CD4-positive, alpha-beta T cell treated with Interleukin-21 for 1 hour (primary cell): ENCODE measurements at places on chromosomes 6 and 20.

DNA sequence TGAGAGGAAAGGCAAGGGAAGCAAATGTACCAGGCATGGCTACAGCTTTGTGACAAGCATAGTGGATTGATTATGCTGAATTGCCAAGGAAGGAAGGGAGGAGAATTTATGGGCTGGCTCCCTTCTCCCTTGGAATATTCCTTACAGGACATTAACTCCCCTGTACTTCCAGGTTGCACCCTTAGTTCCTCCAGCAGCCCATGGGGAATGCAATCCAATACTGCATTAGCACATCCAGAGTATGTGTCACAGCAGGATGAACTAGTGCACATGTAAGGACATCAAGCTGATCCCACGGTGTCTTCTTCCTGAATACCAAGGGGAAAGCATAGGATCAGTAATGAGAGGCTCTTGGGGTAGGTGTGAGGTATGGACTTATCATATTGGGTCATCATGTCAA, 390.7 kb upstream of the POU3F2 start:
- DNase-seq = no peak

DNA sequence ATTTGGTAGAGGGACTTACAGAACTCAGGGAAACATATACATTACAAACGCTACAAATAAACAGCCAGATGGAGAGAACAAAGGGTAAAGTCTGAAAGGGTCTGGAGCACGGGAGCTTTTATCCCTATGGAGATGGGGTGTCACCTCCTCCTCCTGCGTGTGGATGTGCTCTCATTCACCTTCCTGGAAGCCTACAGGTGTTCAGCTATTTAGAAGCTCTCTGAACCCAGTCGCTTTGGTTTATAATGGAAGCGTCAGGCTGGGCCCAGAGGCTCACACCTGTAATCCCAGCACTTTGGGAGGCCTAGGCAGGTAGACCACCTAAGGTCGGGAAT, 17.7 kb upstream of the ITCH start:
- no peak for DNase-seq

DNA sequence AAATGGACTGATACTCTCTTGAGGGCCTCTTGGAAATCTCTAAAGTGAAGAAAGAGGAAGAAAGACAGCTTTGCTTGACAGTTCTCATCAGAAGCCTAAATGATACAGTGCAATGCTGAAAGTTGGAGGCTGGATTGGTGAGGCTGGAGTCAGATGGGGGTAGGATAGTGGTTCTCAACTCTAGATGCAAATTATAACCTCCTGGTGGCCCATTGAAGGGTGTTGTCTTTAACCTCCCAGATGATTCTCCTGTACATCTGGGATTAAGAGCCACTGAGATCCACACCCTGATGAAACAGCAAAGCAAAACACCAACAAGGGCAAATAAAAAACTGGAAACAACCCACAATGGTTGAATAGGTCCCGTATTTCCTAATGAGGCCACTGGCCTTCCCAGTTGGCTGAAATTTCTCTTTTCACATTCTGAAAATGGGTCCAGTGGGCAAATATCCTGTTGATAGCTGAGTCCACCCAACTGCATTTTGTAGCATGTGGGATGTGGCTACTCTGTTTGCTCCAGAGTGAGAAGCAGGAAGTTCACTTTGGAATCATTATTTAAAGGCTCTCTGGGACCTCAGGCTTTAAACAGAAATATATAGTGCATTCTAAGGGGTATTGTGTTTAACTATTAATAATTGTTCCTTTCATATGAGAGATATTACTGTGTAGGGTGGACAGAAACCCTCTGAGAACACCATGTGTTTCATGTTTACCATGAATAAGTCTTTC, 208.1 kb downstream of the SOX4 start:
- no peak for DNase-seq

- DNase-seq = no peak
Measured at GRCh38 chr6:119671105-119671504, 321.5 kb upstream of the MAN1A1 start.

- DNase-seq = no peak
Measured at GRCh38 chr6:37463110-37463509, 30.1 kb downstream of the CMTR1 start.

- no peak for DNase-seq
Measured at GRCh38 chr20:43472671-43473380, 15.1 kb downstream of the SRSF6 start.

- no peak for DNase-seq
Measured at GRCh38 chr20:61930776-61931475, 134.8 kb downstream of the TAF4 start.

GRCh38 chr6:121437851-121438651, 2.6 kb downstream of the GJA1 start:
- DNase-seq = no peak

GRCh38 chr6:122953766-122954165, 42.3 kb upstream of the CLVS2 start:
- DNase-seq = no peak

DNA sequence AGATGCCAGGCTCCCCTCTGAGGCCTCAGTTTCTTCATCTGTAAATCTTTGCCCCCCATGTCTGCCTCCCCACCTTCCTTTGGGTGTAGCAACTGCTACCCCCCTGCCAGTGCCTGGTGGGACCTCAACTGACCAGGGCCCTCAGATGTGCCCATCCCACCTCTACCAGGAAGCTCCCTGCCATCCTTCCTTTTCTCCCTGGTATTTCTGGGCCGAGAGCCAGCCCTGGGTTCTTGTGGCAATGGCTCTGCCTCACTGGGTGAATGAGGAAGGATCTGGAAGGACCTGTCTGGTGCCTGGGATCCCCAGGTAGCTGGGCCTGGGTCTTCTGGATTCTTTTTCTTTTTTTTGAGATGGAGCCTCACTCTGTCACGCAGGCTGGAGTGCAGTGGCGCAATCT, 141.1 kb upstream of the RNF24 start:
- DNase-seq = no peak

GRCh38 chr6:156859686-156860085, 82.5 kb downstream of the ARID1B start:
- DNase-seq = no peak

DNA sequence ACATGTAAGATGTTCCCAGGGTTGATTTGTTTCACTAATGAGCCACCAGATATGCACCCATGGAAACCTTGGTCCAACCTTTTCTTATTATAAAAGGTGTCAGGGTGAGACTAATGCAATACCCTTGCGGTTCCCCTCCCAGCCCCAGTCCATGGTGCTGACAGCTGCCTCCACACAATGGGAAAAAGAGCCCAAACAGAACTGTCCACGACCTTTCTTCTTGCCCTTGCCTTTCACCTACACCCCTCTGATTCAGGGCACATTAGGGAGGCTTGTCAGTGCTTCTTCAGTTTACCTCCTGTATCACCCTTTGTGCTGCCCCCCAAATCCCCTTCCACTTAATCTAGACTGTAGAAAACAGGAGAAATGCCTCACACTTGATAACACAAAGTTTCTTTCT, 352.7 kb upstream of the CDH4 start:
- no peak for DNase-seq

DNA sequence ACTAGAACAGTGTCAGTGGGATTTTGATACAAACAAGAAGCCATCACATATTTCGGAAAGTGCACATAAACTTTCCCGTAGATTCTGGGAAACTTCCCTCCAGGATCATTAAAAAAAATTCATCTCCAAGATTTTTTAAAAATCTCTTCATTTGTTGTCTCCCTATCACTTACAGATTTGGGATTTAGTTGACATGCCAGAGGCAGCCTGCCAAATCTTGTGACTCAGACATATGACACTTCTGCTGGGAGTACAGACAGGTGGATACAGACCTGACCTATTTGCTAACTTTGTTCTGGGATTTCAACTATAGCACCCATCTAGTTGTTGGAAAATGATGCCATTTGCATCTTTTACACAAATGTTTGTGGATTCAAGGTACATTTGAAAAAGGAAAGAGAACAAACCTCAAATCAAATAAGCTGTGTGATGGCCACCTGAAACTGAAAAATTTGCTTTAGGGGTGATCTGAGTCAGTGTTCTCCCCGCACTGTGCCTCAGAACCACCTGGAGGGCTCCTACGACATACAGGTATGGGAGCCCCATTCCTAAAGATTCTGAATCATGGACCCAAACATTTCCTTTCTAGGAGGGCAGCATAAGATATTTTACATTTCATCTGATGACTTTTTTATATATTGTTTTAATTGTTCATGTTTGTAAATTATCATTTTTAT, 21.9 kb upstream of the CD2AP start:
- no peak for DNase-seq

- DNase-seq = no peak
Measured at GRCh38 chr20:37994512-37994911, 38.7 kb downstream of the TTI1 start.

GRCh38 chr6:61809004-61809595, 476.9 kb downstream of the KHDRBS2 start:
- no peak for DNase-seq

DNA sequence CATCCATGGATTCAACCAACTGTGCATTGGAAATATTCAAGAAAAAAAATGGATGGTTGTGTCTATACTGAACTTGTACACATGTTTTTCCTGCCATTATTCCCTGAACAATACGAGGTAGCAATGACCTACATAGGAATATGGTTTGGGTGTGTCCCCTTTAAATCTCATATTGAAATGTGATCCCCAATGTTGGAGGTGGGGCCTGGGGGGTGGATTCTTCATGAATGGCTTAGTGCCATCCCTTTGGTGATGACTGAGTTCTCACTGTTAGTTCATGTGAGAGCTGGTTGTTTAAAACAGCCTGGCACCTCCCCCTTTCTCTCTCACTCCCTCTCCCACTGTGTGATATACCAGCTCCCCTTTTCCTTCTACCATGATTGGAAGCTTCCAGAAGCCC, 139.8 kb upstream of the BACH2 start:
- no peak for DNase-seq

DNA sequence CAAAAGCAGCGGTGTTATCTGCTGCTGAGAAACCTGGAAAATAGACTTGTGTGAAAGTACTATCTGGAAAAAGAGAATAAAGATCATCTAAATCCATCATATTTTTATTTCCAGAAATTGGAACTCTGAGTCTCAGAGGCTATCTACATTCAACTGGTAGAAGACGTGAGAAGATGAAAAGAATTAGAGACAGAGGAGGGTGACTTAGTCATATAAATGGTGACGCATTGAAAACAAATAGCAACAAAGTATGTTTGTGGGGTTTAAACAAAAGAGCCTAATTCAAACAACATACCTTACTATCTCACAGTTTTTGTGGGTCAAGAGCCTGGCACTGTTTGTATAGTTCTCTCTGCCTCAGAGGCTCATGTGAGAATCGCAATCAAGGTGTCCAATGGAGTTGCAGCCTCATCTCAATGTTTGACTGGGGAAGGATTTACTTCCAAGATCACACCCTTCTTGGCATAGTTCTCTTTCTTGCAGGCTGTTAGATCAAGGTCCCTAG, 757.1 kb upstream of the SLC35B3 start:
- DNase-seq = no peak

- DNase-seq = no peak
Measured at GRCh38 chr20:11173916-11174315, 500.1 kb upstream of the JAG1 start.

DNA sequence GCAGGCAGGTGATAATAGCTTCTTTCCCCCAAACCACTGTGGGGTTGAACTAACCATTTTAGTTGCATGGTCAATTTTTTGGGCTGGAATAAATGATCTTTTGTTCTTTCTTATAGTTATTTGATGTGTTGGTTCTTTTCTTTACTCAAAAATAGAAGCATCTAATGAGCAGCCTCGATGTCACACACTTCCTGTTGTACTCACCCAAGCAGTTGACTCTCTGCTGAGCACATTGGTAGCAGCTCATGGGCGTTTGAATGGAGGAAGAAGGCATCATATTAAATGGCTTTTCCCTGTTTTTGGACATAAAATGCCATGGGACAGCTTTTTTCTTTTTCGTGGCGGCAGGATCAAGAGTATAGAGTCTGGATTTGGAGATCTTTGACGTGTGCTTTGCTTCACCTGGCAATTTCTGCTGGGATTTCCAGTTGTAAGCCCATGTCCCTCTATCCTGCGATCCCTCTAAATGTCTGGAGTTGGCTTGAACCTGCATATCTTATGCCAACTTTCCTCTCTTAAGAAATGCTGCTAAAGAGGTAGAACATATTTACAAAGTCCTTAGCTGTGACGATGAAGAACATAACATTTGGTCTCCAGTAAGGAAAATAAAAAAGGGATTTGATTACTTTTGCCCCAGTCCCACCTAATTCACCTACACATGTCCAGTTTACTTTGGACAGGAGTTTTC, 268.3 kb downstream of the PRL start:
- no peak for DNase-seq

GRCh38 chr20:51400051-51400926, 142.2 kb downstream of the NFATC2 start:
- DNase-seq = peak; percentile 86

DNA sequence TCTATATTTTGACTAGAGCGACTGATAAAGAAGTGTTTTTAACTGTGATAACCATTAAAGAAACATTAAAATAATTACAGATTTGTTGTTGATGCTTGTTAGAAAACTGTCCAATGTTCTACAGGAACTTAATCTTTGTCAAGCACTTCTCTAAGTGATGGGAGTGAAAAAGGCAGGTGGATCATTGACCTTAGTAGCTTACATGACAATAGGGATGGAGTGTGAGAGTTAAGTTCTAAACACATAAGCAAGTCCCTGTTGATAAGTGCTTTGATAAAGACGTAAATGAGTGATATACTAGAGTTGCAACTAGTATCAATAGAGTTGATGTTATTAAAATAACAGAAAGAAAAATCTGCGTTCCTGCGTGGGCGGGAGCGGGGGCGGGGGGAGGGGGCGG, 931.5 kb upstream of the EPHA7 start:
- no peak for DNase-seq

DNA sequence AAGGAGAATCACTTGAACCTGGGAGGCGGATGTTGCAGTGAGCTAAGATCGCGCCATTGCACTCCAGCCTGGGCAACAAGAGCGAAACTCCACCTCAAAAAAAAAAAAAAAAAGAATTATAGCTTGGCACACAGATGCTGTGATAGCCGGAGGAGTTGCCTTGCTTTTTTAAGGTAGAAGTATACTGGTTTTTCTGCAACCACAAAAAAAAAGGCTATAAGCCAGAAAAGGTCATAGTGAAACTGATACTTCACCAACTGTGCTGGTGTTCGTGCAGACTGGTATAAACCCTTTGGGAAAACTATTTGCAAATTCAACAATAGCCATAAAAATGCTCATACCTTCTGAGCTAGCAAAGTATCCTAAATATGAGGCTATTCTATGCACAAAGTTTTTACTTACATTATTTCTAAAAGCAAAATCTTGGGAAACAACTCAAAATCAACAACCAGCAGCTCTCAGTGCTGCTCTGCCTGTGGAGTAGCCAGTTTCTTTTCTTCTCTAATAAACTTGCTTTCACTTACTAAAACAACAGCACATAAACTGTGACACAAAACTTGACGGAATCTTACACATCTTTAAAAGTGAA, 44.0 kb downstream of the B4GALT5 start:
- peak; percentile 57 for DNase-seq

DNA sequence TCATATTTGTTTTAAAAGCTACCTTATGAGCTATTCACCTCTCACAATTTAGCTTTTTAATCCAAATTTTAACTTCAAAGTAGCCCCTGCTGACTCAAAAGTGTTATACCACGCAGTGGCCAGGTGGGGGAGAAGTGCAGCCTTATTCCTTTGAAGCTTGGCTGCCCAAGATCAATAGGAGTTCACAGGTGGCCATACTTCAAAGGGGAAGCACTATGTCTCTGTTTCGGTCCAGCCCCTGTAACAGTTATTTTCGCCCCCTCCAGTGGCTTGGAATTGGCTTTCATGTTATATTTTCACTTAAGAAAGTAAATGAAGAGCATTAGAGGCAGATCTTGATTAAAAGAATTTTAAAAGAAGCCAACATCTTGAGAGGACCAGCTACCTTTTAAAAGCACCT, 608.4 kb downstream of the EPHA7 start:
- no peak for DNase-seq

- DNase-seq = peak; percentile 30
Measured at GRCh38 chr6:90406142-90406794, 109.6 kb upstream of the BACH2 start.

- DNase-seq = no peak
Measured at GRCh38 chr6:71527886-71528285, 239.3 kb downstream of the OGFRL1 start.
